ENCODE measurements at places on chromosomes 4 and X.

- DNase-seq = no peak
Observed at GRCh38 chr4:148270630-148271029, 171.6 kb downstream of the NR3C2 start.

GRCh38 chr4:158998624-158999023 is 104.3 kb upstream of the RAPGEF2 start:
- no peak for DNase-seq

DNA sequence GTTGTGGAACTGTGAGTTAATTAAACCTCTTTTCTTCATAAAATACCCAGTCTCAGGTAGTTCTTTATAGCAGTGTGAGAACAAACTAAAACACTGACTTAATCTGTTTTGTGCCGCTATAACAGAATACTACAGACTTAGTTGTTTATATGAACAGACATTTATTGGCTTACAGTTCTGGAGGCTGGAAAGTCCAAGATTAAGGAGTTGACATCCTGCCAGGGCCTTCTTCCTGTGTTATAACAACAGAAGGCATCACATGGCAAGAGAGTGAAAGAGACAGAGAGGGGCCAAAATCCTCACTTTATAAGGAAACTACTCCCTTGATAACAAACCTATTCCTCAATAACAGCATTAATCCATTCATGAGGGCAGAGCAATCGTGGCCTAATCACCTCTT is 42.5 kb upstream of the KCNIP4 start:
- no peak for DNase-seq

DNA sequence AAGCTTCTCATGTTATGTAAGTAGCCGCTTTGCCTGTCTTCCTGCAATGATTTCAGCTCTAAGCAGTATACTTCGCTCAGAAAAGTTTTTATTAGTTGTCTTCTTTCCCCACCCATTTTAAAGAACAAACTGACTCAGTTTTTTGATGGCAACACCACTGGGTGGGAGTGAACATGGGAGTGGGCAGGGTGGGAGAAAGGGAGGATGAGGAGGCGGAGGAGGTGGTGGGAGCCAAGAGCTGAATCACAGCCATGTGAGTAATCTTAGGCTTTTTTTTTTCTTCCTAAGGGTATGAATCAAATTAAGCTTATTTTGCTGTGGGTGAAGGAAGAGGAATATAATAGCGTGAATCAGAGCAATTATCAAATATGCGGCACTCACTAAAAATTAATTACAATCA is 574.3 kb upstream of the DIPK2B start:
- DNase-seq = no peak

DNA sequence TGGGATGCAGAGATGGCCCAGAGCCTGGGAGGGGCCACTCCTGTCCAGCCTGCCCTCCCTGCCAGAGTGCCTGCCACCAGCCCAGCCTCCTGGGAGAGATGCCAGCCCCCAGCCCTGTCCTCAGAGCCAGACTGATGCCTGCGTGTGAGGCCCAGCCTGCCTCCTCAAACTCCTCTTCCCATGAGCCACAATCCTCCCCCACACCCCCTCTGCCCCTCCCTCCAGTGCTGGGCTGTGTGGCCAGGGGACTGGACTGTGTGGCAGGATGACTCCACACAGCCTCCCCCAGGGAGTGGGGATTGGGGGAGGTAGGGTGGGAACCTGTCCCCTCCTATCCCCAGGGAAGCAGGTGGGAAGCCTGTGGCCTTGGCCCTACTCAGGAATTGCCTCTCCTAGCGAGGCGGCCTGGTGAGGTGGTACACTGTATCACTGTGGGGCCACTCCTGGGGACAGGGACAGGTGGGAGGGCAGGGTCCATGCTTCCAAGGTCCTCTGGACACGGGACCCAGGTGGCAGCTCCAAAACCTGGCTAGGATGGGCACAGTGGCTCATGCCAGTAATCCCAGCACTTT is 4.3 kb upstream of the SH3BP2 start:
- DNase-seq = peak; percentile 76

DNA sequence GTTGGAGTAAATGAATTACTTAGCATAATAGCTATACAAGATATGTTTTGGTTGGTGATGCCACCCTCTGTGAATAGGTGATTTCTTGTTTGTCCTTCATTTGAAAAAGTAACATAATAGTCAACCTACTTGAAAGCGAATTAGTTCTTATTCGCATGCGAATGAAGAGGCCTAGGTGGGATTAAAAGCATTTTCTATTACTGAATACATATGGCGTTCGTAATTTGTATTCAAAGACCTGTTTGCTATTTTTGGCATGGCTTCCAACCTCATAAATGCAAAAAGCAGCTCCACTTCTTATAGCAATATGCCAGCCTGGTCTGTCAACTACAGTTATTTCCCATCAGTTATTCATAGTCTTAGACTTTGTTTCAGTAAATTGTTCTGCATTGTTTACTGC is 261.3 kb downstream of the TENM3 start:
- no peak for DNase-seq

DNA sequence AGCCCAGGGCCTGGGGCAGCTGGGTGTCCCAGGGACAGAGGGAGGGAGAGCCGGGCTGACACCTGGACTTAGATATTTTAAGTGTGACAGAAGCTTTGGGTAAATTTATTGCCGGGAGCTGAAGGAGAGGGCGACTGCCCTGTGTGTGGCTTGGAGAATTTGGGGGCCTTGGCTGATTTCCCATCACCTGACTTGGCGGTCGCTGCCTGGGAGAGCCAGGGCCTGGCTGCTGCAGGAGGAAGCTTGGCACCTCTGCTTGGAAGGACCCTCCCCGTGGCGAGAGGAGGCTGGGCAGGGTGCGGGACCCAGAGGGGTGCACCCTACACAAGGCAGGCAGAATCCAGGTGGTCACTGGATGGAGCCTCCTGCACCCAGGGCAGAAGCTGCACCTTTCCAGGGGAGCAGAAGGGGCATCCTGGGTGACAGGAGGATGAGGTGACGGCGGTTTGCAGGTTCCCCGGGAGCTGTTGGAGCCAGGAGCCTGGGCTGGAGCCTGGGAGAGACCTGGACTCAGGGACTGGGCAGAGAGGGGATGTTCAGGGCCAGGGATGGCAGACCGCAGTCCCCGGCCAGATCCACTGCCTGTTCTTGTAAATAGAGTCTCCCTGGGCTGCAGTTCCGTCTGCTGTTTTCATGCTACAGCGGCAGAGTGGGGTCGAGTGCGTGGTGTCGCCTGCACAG is 72.0 kb downstream of the RGS12 start:
- no peak for DNase-seq

GRCh38 chrX:149003863-149004660 is 501.0 kb downstream of the IDS start:
- DNase-seq = no peak

DNA sequence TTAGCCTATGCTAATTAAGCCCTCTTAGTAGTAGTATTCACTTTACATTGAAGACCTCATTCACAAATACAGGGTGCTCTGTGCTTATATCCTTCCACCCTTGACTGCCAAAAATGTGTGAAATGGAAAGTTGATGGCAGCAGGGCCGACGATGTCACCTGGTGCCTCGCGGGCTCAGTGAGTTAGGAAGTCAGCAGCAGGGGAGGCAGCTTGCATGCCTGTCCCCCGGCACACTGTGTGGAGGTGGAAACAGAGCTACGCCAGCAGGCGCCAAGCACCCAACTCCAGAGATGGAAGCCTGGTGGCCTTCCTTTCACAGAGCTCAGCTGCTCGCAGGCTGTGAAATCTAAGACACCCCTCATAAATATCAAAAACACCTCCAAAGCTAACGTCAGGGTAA is 8.4 kb downstream of the MSL3 start:
- DNase-seq = no peak

GRCh38 chrX:40272776-40273175 is 175.0 kb upstream of the BCOR start:
- no peak for DNase-seq

DNA sequence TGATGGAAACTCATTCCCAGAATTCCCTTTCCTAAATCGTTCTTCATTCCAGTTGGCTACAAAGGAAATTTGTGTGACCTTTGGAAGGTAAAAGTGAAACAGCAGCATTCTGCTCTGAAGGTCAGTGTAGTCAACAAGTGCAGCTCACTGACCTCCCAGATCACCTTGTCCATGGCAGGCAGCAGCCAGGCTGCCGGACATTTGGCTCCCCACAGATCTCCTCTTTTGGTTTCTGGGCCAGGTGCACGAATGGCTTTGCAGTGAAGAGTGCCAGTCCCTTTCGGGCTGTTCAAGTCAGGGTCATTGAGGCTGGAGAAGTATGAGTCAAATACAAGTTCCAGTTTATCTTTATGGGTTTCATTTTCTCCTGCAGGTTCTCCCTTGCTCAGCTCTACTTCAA is 14.3 kb downstream of the GPRIN3 start:
- DNase-seq = no peak

GRCh38 chr4:68518889-68519288 is 57.2 kb downstream of the UGT2B17 start:
- no peak for DNase-seq

DNA sequence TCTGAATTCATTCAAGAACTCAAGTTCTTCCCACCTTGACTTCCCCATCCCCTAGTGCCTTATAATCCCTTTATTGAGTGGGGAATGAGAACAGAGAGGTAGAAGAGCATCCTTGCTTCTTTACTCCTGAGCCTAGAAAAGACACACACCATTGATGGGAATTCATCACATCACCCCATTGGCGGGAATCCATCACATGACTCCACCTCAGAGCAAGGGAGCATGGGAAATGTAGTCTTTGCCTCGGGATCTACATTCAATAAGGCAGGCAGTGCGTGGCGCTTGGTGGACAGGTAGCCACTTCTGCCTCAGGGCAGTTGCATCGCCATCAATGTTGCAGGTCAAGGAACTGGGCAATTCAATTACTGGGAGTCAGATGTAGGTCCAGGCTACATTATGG is 50.7 kb downstream of the MXRA5 start:
- DNase-seq = no peak

DNA sequence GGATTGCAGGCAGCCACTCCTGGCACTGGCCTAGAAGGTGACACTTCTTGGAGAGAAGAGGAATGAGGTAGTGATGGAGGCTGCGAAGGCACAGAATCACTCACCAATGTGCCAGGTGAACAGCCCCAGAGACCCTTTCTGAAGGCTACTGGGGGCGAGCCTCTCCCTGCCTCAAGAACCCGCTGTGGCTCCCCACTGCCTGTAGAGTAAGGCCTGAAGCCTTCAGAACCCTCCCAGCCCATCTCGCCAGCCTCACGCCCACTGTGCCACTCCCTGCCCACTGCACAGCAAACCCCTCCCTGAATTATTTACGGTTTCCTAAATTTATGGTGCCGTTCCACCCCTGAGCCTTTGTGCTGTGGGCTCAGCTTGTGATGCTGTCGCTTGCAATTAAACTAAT is 24.2 kb upstream of the SORCS2 start:
- peak; percentile 8 for DNase-seq

- DNase-seq = no peak
Observed at GRCh38 chrX:71945237-71945805, 34.7 kb downstream of the NHSL2 start.

DNA sequence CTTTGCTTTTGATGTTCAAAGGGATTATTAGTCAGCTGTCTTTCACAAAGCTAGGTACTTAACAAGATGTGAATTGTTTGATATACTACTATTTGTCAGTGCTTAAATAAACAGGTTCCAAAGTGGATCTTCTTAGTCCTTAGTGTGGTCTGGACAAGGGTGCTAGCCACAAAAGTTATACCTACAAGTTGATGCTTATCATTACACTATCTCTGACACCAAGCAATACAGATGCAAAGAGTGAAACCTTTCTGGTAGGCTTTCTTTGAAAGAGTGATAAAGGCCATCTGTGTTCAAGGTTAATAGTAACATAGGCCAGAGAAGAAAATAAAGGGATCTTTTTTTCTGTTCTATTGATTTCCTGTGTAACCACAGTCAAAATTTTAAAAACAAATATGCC is 12.2 kb upstream of the RBPJ start:
- no peak for DNase-seq

GRCh38 chrX:9271789-9272525 is 192.9 kb upstream of the TBL1X start:
- peak; percentile 43 for DNase-seq

- DNase-seq = no peak
Observed at GRCh38 chrX:152537373-152537772, 86.3 kb upstream of the GABRA3 start.

DNA sequence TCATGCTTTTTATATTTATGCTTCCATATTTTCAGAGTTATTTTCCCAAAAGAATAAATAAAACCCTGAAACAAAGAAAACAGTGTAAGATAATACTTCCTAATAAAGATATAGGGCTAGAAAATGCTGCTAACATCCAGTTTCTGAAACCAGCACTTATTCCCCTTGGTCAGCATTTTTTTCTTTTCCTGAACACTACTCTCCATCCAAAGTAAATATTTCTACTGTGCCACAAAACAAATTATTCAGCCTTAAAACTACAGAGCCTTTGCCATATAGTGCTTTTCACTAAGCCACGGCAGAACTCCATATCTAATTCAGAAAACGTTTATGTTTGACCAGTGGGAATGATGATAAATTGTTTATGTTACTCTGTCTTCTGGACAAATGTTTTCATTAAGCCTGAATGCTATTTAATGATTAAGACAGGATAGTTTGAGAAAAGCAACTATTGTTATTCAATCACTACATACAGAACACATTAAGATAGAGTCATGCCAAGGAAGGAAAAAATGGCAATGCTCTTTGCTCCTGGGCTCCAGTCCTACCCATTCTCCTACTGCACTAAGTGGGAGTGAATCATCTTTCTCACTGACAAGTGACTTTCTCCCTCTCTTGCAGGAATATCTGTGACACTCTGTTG is 723.9 kb downstream of the FAT4 start:
- DNase-seq = no peak

GRCh38 chr4:156970501-156971164 is 966 bp downstream of the PDGFC start:
- peak; percentile 80 for DNase-seq

DNA sequence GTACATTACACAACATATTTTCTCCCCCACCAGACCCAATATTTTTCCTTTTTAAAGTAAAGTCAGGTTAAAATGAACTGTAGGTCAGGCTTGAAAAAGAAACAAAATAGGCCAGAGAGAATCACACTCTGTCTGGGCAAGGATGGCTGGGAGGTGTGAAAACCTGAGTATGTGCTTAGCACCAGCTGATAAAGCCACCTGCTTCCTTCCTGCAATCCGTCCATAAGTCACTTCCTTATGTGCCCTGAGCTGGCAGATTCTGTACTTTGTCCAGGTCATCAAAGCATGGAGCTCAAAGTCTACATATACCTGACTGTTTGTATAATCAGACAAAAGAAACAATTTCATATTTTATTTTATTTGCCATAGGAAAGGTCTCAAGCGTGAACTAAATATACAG is 37.7 kb downstream of the ANTXR2 start:
- no peak for DNase-seq

GRCh38 chrX:100600758-100601157 is 16.0 kb downstream of the TNMD start:
- DNase-seq = no peak

- no peak for DNase-seq
Observed at GRCh38 chr4:102104278-102104677, 241.0 kb downstream of the SLC39A8 start.

DNA sequence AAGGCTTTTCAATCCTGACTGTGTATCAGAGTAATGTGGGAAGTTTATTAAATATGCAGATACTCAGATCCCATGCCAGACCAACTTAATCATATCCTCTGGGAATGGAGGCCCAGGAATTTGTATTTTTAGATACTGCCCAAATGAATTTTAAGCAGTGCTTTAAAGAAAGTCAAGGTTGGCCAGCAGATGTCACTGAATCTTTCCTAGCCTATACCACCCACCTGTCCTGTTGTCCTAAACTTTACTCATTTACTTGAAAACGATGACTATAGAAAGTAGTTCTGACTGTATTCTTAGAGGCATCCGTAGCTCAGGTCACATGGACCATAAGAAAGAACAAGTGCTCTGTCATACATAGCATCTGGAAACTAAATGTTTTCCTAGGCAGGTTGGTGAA is 79.9 kb downstream of the AMOT start:
- DNase-seq = no peak

- no peak for DNase-seq
Observed at GRCh38 chrX:15786915-15787314, 3.4 kb upstream of the ZRSR2 start.
